ENCODE measurements at places on chromosomes 1 and 21.
A peak's percentile ranks its signal among the peaks of the same experiment; 100 is the strongest.

GRCh38 chr21:14353726-14354125 is 29.2 kb downstream of the HSPA13 start:
- no peak overlapping the region for H3K4me3 ChIP-seq
- H3K36me3 ChIP-seq: no peaks in the 10 kb centered on the region
- DNase-seq: no peak
- H3K4me1 ChIP-seq: no peaks in the 10 kb centered on the region
- H3K27me3 ChIP-seq: peaks cover 11% of the 10 kb centered on the region

DNA sequence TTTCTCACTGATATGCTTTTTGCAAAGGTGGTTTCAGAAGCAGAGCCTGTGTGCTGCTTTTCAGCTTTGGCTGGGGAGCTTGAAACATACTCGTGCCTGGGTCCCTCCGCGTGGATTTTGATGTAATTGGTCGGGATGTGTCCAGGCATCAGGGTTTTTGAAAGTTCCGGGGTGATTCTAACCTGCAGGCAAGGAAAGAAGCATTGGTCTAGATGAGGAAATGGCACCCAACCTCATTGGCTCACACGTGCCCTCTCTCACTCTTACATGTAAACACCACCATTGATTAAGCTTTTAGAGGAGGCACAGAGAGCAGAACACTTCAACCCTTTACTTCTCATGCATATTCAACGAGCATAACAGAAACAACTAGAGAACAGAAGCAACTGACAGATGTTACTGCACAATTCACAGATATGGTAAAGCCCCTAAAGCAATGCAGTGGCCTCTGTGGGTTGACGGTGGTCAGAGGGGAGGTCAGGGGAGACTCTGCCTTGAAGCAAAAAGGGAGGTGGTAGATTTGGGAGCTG is 112.1 kb downstream of the TLR5 start:
- no peak for DNase-seq
- no peak overlapping the region for H3K27ac ChIP-seq
- no peaks in the 10 kb centered on the region for H3K4me1 ChIP-seq
- no peaks in the 10 kb centered on the region for H3K36me3 ChIP-seq
- H3K27me3 ChIP-seq: peaks cover 2% of the 10 kb centered on the region

- peaks cover 13% of the 10 kb centered on the region for H3K27me3 ChIP-seq
- no peaks in the 10 kb centered on the region for H3K36me3 ChIP-seq
These were observed 15.8 kb downstream of the SLC45A3 start for GRCh38 chr1:205664399-205665017.

DNA sequence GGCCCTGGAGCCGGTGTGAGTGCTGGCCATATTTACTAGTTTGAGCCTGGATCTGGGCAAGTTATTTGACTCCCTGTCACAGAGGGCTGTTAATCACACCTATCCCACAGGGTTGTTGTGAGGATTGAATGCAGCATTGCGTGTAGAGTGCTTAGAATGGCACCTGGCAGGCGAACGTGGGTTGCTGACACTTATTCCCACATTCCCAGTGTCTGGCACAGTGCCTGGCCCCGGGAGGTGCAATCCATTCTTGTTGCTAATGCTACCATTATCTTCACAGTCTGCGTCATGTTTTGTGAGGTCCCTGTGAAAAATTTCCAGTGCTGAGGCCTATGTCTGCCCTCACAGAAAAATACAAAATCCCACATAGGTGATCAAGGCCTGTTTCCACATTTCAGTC is 66.1 kb downstream of the CD2 start:
- no peak overlapping the region for H3K4me3 ChIP-seq
- DNase-seq: no peak
- no peaks in the 10 kb centered on the region for H3K27me3 ChIP-seq
- H3K4me1 ChIP-seq: peaks cover 61% of the 10 kb centered on the region
- no peak overlapping the region for H3K27ac ChIP-seq

DNA sequence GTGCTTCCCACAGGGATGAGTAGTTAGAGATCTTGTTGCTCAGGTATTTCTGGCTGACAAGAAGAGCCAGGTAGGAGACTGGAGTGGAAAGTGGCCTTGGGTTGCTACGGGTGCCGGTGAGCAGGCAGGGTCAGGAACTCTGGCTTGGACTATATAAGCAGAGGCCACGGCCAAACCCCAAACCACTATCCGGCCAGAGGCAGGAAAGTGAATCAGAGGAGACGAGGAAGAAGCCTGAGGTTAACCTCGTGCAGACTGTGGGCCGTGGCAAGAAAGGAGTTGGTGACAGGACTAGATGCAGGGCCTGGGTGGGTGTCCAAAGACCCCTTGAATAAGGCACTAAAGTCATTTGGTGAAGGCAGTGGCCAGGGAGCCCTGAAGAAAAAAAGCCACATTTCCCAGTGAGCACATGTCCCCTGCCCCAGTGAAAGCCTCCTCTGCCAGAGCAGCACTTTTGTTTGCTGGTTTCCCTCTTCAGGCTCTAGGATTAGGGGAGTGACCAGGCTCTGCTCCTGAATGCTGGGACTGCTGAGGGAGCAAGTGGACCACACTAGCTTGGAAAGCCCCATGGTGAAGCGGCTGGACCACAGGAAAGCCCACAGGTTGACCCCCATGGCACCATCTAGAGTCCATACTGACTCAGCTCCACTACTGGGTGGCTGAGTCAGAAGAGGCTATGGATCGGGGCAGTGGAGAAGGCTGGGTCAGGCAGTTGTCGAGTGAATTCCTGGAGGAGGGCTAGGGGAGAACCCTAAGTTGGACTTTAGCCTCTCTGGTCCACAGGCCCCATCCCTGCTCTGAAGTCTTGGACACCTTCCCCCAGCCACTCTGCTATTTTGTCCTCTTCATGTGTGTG is 23.4 kb downstream of the CSF1 start:
- no peak overlapping the region for H3K4me3 ChIP-seq
- H3K36me3 ChIP-seq: peaks cover 2% of the 10 kb centered on the region
- no peaks in the 10 kb centered on the region for H3K27me3 ChIP-seq
- H3K4me1 ChIP-seq: peaks cover 2% of the 10 kb centered on the region
- DNase-seq: no peak
- H3K27ac ChIP-seq: no peak overlapping the region

GRCh38 chr1:23594927-23595353 is 35.6 kb upstream of the ID3 start:
- DNase-seq: no peak
- no peaks in the 10 kb centered on the region for H3K36me3 ChIP-seq

DNA sequence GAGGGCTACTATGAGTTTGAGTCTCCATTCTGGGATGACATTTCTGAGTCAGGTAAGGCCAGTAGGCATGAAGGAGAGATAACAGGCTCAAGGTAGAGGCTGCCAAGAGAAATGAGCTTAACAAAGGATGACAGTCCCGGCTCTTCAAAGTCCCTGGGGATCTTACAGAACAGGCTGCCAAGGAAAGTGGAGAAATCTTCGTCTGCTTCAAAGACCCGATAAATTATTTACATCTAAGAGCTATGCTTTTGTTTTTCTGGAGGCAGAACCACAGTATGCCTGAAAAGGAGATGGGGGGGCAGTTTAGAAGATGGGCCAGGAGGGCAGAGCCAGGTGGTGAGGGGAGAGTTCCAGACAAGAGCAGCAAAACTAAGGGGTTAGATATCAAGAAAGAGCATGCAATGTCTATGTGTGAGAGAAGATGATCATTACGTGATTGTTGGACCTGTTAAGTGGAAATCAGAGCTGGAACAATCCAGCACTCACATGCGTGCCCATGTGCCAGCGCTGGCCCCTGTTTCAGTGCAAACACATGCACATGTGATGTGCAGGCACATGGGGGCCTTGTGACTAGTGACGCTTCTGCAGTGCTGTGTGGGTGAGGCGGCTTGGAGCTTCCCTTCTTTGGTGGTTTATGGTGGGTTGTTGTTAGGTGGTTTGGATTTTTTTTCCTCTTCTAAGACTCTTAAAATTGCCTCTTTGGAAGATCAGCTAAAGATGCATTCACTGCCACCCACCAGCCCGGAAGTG is 25.7 kb downstream of the CAMK1G start:
- no peaks in the 10 kb centered on the region for H3K27me3 ChIP-seq
- DNase-seq: no peak
- peaks cover 15% of the 10 kb centered on the region for H3K4me1 ChIP-seq
- no peak overlapping the region for H3K27ac ChIP-seq

DNA sequence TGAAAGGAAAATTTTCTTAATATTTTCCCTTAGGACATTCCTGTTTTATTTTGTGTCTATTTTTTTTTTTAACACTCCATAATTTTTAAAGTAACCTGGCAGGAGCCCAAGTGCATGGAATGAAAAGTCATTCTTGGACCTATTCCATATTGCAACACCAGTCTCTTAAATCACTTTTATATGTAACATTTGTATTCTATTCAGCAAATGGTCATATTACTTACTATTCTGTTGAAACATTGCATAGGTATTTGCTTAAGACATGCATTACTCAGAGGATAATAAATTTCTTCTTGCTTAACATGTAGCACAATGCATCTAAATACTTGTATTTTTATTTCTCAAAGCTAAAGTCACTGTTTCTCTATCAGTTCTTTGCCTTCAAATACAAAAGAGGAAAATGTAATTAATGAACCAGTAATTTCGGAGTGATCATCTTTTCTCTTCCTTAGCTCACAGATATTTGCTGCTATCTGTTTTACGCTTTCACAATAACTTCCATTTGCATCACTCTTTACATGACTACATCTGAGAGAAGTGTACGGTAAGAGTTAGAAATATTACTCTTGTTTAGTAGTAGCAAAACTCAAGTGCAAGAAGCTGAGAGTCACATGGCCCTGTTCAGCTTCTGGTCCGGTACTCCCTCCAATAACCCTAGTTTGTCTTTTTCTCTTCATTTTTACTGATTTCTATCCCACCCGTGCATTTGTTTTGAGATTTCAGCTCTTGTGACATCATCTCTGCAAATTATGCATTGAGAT is 394.8 kb downstream of the USP25 start:
- no peaks in the 10 kb centered on the region for H3K4me1 ChIP-seq
- H3K27ac ChIP-seq: no peak overlapping the region
- no peak overlapping the region for H3K4me3 ChIP-seq

- no peak for DNase-seq
- H3K4me3 ChIP-seq: no peak overlapping the region
- H3K36me3 ChIP-seq: peaks cover 56% of the 10 kb centered on the region
- H3K4me1 ChIP-seq: peaks cover 79% of the 10 kb centered on the region
- H3K27me3 ChIP-seq: no peaks in the 10 kb centered on the region
- peak overlapping the region; percentile 68 for H3K27ac ChIP-seq
These were observed 8.1 kb downstream of the ARF1 start for GRCh38 chr1:228090613-228091081.

DNA sequence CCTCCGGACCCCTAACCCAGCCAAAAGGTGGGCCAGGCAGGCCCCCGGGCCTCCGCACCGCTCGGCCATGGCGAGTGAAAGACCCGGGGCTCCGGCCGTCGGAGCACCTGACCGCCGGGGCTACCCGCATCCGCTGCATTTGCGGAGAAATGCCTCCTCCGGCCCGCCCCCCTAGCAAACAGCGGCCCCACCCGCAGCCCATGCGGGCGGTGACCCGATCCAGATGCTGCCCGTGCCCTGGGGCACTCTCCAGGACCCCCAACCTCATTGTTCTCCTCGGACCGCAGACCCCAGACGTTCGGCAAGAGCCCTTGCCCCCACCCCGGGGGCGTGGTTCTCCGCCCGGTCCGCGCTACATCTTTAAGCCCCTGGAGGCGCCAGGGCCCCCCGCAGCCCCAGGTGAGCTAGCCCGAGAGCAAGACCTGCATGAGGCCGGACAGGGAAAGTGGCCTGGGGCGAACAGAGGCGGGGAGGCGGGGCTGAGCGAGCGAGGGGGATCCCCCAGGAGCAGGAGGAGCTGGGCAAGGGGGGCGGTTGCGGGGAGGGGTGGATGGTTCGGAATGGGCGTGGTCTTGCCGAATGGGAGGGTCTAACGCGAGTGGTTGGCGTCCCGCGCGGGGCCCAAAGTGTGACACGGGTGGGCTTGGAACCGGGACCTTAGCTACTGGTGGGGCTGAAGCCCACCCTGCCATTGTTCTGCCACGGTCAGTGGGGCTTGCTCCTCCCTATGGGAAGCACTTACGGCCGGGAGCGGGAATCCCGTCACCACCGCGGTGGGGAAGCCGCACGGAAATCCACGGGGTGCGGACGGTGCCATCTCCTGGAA is 6.3 kb upstream of the CRYBG2 start:
- H3K4me3 ChIP-seq: peak overlapping the region; percentile 60
- peaks cover 32% of the 10 kb centered on the region for H3K4me1 ChIP-seq
- H3K27ac ChIP-seq: no peak overlapping the region
- DNase-seq: peak; percentile 67
- H3K27me3 ChIP-seq: peaks cover 6% of the 10 kb centered on the region
- H3K36me3 ChIP-seq: no peaks in the 10 kb centered on the region

- H3K4me1 ChIP-seq: no peaks in the 10 kb centered on the region
- H3K27ac ChIP-seq: no peak overlapping the region
- H3K4me3 ChIP-seq: no peak overlapping the region
- DNase-seq: peak; percentile 95
- peaks cover 4% of the 10 kb centered on the region for H3K27me3 ChIP-seq
These were observed 14.5 kb upstream of the CPT2 start for GRCh38 chr1:53182111-53182593.

DNA sequence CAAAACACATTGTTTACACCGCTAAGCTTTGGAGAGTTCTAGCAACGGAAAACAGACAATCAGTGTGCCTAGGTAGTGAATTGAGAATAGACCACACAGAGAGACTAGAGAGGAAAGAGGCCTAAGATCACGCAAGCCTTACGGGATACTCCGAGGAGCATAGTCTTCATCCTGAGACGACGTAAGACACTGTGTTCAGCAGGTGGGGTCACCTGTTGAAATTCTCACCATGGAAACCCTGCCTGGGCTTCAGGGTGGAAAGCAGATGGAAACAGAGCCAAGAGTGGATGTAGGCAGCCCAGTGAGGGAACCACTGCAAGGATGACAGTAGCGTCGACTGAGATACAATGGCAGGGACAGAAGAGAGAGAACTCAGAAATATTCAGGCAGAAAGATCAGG is 40.2 kb downstream of the COA6 start:
- peaks cover 14% of the 10 kb centered on the region for H3K36me3 ChIP-seq
- H3K27me3 ChIP-seq: no peaks in the 10 kb centered on the region
- DNase-seq: no peak
- H3K27ac ChIP-seq: no peak overlapping the region
- H3K4me1 ChIP-seq: peaks cover 12% of the 10 kb centered on the region
- H3K4me3 ChIP-seq: no peak overlapping the region

DNA sequence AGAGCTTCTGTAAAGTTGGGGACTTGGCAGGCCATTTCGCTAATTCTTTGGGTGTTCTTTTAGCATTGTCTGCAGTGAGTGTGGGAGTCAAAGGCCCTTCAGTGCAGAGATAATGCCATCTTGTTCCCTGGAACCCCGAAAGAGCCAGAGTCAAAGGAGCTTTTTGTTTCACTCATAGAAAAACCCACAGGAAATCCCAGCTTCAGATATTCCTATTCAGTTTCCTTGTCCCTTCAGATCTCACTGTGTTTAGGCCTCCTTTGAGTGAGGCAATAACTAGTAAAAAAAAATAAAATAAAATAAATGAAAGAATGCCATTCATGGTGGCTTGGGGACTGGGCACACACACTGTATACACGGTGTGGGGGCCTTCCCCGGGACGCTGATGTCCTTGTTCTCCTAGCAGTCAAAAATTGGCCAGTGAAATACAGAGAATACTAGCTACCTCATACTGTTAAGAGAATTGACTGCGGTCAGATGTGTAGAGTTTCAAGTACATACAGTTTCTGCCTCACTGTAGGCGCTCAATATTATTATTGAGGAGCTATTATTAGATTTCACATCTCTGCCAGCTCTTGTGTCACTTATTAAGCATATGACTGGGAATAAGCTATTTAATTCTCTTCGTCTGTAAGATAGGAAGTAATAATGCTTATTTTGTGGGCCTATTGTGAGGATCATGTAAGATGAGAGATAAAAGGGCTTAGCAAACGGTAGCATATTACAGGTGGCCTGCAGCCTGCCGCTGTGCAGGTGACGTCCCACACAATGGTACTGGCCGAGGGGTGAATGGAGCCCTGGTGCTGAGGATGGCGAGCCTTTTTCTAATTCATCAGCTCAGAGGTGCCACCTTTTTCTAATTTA is 16.7 kb downstream of the DISC1 start:
- no peak for DNase-seq
- no peaks in the 10 kb centered on the region for H3K27me3 ChIP-seq
- H3K4me1 ChIP-seq: peaks cover 18% of the 10 kb centered on the region

Data from activated naive CD4-positive, alpha-beta T cell treated with anti-CD3 and anti-CD28 coated beads for 36 hours (primary cell).